ENCODE measurements at places on chromosomes 11 and 22. TPM values are rescaled to one million over a fixed set of nuclear protein-coding genes. Genes with fewer than 3 reads are reported as not detected.

DNA sequence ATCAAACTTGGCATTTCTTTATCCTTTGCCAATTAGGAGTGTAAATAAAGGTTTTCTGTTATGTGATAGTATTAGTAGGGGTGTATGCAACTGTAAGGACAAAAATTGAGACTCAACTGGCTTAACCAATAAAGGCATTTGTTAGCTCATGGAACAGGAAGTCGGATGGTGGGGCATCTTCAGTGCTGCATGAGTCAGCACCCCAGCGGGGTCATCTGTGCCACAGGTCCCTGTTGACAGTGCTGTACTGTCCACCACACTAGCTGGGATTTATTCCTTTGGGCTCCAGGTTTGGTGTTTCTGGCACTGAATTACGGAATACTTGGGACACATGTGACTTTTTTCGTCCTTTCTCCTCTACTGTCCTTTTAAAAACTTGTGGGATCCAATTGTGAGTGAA is 86.0 kb downstream of the PPP6R3 start:
- no peak overlapping the region for H3K27ac ChIP-seq
- peaks cover 46% of the 10 kb centered on the region for H3K36me3 ChIP-seq
- peaks cover 54% of the 10 kb centered on the region for H3K4me1 ChIP-seq
- no peak overlapping the region for H3K4me3 ChIP-seq

DNA sequence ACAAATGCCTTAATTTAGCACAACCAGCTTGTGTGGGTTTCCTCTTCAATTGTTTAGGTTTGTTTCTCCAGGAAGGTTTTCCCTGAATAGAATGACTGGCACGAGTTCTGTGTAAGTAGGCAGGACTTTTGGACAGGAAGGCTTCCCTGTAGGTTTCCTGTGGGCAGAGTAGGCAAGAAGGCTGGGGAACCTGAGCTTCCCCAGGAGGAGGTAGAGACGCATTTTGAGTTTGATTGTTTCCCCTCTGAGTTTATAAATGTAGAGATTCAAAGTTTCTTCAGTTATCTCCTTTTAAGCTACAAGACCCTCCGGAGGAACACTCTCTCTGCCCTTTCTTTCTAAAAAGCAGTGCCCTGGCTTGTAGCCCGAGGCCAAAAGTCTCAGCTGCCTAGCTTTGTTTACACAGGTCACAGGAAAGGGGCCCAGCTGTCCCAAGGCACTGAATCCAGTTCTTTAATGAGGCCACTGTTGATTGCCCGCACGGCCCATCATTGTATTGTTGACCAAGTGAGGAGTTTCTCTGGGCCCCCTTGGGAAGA is 66.6 kb upstream of the RDX start:
- no peak overlapping the region for H3K27ac ChIP-seq
- H3K4me3 ChIP-seq = no peak overlapping the region
- H3K36me3 ChIP-seq = no peaks in the 10 kb centered on the region

GRCh38 chr11:95567685-95568084 is 221.9 kb downstream of the FAM76B start:
- H3K27ac ChIP-seq = no peak overlapping the region
- no peaks in the 10 kb centered on the region for H3K4me1 ChIP-seq
- H3K36me3 ChIP-seq = no peaks in the 10 kb centered on the region
- H3K4me3 ChIP-seq = no peak overlapping the region
- H3K27me3 ChIP-seq = no peaks in the 10 kb centered on the region

The MMP13 gene
- not detected for total RNA-seq

Measured in sigmoid colon (tissue), 7 donors.